ENCODE measurements at places on chromosomes 1 and 21.
A peak's percentile ranks its signal among the peaks of the same experiment; 100 is the strongest.

- no peak for DNase-seq
Observed at GRCh38 chr1:33317354-33317753, 3.5 kb downstream of the A3GALT2 start.

DNA sequence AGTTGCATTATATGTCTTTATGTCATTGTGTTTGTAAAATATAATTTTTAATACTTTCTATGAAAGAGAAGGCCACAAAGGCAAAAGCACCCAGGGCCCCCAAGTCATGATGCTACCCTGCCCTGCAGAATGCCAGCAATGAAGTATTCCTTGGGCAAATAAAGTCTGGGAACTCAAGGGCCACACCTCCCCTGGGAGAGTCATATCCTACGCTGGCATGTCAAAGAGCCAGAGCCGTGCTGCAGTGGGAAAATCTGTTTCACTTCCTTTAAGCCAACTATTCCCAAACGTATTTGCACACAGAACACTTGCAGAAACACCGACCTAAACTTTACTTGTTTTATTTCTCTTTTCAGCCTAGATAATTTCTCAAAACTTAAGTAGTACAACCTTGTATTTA, 98.4 kb upstream of the KAZN start:
- DNase-seq: no peak

DNA sequence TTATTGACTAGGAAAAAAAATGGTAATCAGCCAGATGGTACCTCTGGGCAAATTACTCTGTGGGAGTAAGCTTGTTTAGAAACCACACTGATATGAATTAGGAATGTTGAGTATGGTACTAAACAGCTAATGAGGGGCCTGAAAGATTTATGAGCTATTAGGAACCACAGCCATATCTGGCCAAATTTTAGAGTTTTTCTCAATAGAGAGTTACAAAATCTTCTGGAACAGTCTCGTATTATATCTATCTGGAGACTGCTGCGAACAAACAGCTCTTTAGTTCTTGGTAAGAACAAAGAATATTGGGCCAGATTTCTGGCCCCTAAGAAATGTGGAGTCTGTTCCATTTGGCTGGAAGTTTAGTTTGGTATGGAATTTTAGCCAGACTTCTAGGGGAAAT, 4.9 kb upstream of the PODN start:
- no peak for DNase-seq

DNA sequence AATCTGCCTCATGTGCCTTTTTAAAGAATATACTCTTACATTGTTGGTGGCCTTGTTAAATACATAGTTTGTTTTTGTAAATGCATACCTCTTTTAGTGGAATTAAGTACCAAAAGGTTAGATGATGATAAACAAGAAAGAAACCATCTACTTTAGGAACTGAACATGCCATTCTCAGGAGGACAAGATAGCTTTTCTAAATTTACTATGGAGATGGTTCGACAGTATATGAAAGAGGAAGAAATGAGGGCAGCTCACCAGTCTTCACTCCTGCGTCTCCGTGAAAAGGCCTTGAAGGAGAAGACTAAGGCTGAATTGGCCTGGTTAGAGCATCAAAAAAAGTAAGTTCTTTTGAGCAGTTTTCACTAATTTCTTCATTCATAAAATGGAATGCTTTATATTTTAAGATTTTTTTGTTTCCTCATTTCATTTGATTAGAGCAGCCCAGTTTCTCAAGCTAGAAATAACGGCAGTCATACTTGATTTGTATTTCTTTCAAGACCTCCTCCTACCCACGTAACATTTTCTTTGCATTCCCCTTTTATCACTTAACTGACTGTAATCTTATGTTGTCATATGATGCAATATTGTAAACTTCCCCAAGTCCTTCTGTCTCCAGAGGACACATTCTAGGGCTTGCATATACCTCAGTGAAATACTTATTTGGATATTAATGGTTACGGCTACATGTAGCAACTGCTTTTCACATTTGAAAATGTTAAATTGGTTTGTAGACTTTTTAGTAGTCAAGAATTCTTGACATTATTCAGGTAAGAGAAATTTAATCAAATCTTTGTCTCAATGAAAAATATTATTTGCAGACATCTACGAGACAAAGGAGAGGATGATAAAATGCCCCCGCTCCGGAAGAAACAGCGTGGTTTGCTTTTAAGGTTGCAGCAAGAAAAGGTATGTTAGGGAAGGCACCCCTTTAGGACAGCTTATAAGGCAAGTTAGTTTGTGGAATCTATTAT, 99.3 kb downstream of the CEP350 start:
- DNase-seq: no peak

DNA sequence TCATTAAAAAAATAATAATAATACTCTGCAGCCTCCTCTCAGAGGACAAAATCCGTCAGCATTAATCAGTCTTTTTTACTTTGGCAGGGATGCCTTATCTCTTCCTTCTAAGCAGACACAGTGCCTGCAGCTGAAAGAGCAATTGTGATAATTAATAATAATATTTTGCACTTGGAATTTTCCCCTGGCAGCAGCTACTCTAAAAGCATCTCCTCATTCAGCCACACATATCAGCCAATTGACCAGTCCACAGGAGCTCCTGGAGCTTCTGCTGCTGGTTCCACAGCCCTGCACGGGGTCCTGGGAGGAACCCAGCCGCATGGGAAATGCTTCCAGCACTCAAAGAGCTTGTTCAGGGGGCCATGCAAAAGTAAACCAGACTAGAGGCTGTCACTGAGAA, 31.0 kb upstream of the VWA5B1 start:
- DNase-seq: no peak

GRCh38 chr1:241513378-241513777, 6.2 kb downstream of the FH start:
- DNase-seq: no peak

GRCh38 chr21:38267991-38268863, 11.4 kb downstream of the KCNJ15 start:
- DNase-seq: no peak

- no peak for DNase-seq
Observed at GRCh38 chr1:84311296-84311695, 9.8 kb downstream of the SAMD13 start.

DNA sequence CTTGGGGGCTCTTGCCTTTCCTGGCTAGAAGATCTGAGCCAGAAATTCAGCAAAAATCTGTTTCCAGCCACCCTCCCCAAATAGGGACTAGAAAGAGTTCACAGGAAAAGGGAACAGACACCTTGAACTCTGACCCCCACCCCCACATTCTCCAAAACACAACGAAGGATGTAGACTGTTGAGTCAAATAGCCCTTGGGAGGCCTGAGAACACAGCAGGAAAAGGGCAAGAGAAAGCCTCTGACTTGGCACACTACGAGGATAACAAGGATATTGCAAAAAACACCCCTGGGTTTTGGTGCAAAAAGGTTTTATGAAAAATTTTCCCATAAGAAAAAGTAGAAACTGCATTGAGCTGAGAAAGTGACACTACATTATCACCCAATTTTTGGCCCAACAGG, 1.9 kb upstream of the YRDC start:
- no peak for DNase-seq

- DNase-seq: no peak
Observed at GRCh38 chr1:52727956-52728656, 1.9 kb downstream of the ZYG11B start.

GRCh38 chr1:201286445-201286844, 3.1 kb downstream of the PKP1 start:
- DNase-seq: no peak

DNA sequence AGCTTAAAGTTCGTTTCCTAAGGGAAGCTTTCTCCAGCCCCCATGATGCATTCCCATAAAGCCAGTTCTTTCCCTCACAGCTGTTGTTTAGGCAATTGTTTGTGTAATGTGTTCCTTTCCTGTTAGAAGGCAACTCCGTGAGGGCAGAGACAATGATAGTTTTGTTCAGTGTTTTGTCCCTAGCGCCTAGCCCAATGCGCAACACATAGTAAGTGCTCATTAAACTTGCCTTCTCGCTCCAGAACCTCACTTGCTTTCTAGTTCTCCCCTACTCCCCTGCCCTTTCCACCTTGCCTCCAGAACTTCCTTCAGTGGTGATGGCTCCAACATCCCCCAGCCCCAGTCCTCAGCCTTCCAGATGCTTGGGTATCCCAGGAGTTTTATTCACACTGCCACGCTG, 115.4 kb downstream of the TMEM53 start:
- DNase-seq: no peak

GRCh38 chr1:41661428-41662060, 177.1 kb upstream of the EDN2 start:
- no peak for DNase-seq

DNA sequence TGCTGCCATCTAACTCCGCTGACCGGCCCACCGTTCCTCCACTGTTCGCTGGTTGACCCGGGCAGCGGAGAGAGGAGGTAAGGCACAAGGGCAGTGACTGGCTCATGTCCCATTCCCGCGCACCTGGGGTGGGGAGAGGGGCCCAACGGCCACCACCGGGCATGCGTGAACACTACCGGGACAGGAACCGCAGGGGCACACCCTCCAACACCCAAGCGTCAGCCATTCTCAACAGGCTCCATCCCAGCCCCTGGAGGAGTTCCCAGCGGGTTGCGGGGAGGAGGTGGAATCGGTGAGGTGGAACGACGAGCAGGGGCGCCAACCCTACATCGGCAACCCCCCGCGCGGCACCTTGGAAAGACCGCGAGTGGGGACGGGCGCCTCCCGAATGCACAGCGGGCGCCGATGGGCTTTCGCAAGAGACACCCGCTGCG, 126.7 kb downstream of the LIPI start:
- DNase-seq: no peak

- DNase-seq: no peak
Observed at GRCh38 chr1:40749817-40750216, 33.8 kb upstream of the KCNQ4 start.

GRCh38 chr1:220924331-220924970, 45.2 kb downstream of the HLX start:
- no peak for DNase-seq

DNA sequence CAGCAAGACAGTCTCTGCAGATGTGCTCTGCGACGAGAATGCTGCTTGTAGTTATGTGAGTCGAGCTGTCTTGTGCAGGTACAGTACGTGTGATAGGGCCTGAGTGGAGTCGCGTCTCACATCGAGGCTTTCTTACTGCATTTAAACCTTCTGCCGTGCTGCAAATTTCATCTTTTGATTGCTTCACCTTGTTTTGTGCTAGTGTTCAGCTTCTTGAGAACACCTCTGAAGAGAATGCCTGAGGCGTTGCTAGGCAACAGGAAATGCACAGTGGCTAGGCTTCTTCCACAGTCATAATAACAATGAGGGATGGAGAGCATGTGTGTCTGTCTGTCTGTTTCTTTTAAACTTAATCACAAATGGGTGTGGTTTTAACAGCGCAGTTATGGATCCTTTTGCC, 52.9 kb downstream of the MRPS6 start:
- no peak for DNase-seq

DNA sequence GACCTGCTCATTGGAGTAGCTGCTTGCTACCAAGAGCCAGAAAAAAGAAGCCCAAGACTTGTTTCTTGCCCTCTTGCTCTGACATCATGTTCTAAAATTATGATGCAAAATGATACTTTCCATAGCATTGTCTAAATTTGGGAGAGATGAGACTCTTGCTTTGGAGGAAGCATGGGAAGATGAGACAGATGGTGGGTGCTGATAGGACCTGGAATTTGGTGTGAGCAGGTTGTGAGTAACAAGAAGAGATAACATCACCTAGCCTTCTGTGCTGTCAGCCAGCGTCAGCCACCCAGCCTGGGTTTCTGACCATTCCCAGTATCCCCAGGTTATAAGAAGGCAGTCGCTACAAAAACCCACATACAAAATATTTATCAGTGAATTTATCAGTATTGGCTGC, 67.1 kb upstream of the GCLM start:
- no peak for DNase-seq

GRCh38 chr1:25871086-25871703, 4.3 kb downstream of the PAQR7 start:
- no peak for DNase-seq

GRCh38 chr1:83802023-83802422, 196.9 kb downstream of the TTLL7 start:
- DNase-seq: no peak

DNA sequence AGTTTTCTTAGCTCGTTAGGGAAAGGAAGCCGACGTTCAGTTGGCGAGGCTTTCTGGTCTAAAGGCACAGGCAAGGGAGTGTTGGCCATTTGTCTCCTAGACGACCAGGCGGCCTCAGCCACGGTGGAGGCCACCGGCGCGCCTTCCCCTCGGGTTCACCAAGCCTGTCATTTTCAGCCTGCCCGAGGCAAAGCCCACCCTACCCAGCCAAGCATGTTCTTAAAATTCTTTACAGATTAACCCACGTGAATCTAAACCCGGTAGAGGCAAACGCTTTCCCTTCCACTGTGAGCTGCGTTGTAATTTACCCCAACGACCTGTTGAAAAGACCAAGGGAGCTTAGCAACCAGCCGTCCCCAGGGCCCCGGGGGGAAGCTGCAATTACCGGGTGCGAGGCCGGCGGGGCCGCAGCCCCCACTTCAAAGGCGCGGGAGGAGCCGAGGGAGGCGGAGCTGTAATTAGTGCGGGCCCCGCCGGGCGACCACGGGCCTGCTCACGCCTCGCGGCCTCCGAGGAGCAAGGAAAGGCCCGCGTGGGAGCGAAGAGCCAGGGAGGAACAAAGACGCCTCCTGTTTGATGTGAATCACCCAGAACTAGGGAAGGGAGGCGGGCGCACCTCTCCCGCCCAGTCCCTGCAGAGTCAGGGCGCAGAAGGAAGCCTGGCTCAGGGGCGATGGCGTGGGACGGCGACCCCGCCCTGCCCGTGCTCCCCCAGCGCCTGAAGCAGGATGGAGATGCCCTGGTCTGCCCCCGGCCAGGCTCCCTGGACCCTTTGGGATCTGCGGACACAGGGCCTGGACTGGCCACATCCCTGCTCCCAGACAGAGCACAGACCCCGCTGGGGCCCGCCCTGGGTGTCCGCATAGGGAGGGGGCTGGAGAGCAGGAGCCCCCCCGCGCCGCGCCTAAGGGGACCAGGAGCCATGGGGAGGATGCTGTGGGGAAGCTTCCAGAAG, 12.1 kb upstream of the TSPEAR start:
- DNase-seq: no peak

GRCh38 chr1:172931761-172932160, 119.0 kb downstream of the TNFSF18 start:
- DNase-seq: no peak

GRCh38 chr1:208069908-208070307, 159.0 kb upstream of the CD34 start:
- DNase-seq: no peak

GRCh38 chr1:23751815-23752200, 8.5 kb downstream of the ELOA start:
- DNase-seq: no peak

- DNase-seq: no peak
Observed at GRCh38 chr1:199218065-199218464, 579.2 kb downstream of the PTPRC start.

GRCh38 chr21:44425307-44425894, 29.9 kb upstream of the LRRC3 start:
- no peak for DNase-seq

- DNase-seq: peak; percentile 66
Observed at GRCh38 chr1:17475752-17476151, 36.3 kb upstream of the RCC2 start.

- DNase-seq: no peak
Observed at GRCh38 chr1:48735796-48736195, 40.9 kb downstream of the BEND5 start.

- no peak for DNase-seq
Observed at GRCh38 chr21:44938772-44939531, 877 bp upstream of the SLX9 start.

- no peak for DNase-seq
Observed at GRCh38 chr1:209105701-209106100, 477.8 kb upstream of the CAMK1G start.

- no peak for DNase-seq
Observed at GRCh38 chr1:94927405-94928175, 680 bp upstream of the CNN3 start.

- no peak for DNase-seq
Observed at GRCh38 chr1:119978018-119978505, 81.7 kb upstream of the ADAM30 start.
